ENCODE measurements at places on chromosomes 5 and 9.

DNA sequence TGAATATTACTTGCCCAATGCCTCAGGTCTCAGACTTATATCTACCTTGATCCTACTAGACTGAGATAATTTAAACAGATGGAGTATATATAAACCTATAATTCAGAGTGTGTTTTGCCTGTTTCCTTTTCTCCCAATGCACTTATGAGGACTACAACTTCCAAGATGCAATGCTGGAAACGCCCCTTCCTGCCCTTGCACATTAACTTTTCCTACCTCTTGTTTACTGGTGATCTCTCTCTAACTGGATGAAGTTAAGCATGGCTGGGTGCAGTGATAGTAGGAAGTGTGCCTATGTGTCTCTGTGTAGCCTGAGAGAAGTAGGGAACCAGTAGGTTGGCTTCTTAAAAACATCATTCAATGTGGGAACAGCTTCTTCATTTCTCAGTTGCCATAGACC, 115.2 kb downstream of the SVEP1 start:
- DNase-seq = no peak

GRCh38 chr5:50749181-50749580, 82.7 kb downstream of the PARP8 start:
- no peak for DNase-seq

DNA sequence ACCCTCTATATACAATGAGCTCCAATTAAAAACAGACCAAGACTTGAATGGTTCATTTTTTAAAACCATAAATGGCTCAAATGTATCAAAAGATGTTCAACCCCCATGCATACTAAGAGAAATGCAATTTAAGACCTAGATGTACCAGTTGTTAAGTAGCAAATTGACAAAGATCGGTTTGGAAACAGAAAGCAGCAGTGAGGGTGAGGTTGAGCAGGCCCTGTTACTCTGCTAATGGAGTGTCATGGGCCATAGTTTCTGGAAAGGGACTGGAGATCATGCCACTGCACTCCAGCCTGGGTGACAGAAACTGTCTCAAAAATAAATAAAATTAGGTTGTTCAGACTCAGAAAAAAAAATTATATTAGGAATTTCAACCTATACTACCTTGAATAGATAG, 55.0 kb downstream of the FNBP1 start:
- no peak for DNase-seq

DNA sequence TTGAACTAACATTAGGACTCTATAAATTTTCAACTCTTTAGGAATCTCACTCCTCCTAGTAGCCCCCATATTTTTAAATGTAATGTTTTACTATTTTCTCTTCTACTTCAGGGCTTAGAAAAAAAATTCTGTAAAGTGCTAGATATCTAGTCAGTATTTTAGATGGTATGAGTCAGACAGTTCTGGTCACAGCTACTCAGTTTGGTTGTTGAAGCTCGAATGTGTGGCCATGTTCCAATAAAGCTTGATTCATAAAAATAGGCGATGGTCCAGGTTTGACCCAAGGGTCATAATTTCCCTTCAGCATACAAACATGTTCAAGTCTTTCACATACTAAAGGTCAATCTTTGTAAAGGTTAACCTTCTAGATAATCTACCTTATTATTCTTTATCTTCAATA, 566.0 kb upstream of the CDH18 start:
- DNase-seq = no peak

DNA sequence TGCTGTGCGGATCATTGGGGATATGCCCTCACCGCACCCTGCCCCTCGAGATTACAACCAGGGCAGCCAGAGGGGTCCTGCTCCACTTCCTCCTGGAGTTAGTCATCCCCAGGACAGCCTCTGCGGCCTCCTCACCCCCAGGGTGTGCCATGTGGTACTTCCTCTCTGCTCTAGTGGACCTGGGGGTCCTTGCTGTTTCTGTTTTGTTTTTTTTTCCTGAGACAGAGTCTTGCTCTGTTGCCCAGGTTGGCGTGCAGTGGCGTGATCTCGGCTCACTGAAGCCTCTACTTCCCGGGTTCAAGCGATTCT, 5.2 kb upstream of the FCN1 start:
- no peak for DNase-seq

GRCh38 chr5:24444414-24444813, 200.4 kb downstream of the CDH10 start:
- DNase-seq = no peak

- no peak for DNase-seq
Measured at GRCh38 chr5:124659798-124660197, 86.6 kb downstream of the ZNF608 start.

DNA sequence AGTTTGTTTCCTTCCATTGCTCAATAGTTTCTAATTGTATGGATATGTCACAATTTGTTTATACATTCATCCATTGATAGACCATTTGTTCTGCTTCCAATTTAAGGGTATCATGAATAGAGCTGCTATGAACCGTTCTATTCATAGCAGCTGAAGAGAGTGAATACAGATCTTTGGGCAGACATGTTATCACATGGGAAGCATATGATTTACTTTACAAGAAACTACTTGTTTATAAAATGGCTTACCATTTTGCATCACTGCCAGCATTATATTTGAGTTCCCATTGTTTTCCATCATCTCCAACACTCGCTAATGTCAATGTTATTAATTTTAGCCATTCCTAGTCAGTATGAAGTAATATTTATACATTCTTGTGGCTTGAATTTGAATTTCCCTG, 549.0 kb downstream of the MAT2B start:
- DNase-seq = no peak

All from posterior cingulate gyrus (tissue), 11 donors.